ENCODE measurements at places on chromosomes 2 and 18.

GRCh38 chr2:10241641-10242430, 60.9 kb upstream of the HPCAL1 start:
- no peak for DNase-seq

GRCh38 chr18:2903006-2903405, 56.2 kb downstream of the EMILIN2 start:
- no peak for DNase-seq

DNA sequence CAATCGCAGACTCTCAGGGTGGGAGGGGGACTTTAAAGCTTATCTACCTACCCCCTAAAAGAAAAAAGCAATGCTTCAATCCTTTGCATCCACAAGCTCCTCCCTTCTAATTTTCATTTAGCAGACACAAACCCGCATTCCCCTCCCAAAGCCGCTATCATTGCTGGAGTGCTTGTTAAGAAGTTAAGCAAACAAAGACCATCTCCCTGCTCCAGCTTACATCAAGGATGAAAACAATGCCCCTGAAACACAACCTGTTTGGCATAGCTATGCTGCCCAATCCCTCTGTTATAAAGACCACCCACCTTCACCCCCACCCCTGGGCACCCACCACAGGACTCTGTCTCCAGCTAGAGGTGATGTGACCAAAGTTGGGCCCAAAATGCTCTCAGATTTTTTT, 33.0 kb downstream of the REEP1 start:
- DNase-seq: no peak

DNA sequence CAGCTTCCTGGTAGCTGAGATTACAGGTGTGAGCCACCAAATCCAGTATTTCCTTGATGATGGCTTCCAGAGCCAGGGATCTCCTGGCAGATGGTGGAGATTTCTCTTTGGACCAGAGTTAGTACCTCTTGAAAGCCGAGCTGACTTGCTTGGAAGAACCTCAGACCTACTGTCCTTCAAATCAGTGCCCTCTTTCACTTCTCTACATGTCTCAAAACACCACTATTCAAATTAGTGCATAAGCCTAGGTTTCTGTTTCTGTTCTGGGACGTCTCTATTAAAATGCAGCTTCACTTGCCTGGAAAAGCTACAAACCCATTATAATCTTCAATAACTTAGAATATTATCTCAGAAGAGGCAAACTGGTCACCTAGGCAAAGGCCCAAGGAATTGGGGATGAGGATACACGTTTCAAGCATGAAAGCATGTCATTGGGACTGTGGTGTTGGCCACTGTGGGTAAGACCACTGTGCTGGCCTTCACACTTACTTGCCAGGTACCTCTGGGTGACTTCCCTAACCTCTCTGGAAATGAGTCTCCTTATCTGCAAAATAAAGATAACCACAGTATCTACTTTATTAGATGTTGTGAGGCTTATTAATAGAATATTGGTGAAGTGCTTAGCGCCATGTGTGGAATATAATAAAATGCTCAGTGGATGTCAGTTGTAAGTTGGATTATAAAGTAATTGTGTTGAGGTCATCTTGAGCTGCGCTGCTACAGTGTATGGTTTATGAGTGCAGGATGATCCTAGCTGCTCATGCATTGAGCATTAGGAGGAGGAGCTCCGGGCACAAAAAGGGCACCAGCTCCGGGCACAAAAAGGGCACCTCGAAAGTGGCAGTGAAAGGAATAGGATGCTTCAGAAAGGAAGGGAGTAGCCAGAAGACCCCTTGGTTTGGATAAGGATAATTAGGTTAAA, 84.5 kb downstream of the DOCK10 start:
- DNase-seq: no peak

DNA sequence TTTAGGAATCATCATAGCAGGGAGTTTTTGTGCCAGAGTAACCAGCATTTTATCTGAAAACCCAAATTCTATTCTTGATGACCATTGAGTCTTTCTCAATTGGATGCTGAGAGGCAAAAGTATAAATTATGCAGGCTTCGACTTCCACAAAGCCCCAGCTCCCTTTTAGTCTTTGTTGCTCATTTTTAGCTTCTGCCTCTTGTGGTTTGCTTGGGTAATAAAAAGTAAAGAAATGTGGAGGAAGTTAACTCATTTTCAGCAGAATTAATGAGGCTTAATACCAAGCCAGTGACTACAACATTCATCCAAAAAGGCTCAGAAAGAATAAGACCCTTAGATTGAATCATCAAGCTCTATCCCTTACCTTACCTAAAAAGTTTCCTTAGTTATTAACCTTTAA, 18.6 kb downstream of the ERMN start:
- DNase-seq: no peak

All from activated T-cell treated with anti-CD3 and anti-CD28 coated beads for 1 hour (primary cell).